PC-3 (cell line): ENCODE measurements at places on chromosomes 1 and 21.

DNA sequence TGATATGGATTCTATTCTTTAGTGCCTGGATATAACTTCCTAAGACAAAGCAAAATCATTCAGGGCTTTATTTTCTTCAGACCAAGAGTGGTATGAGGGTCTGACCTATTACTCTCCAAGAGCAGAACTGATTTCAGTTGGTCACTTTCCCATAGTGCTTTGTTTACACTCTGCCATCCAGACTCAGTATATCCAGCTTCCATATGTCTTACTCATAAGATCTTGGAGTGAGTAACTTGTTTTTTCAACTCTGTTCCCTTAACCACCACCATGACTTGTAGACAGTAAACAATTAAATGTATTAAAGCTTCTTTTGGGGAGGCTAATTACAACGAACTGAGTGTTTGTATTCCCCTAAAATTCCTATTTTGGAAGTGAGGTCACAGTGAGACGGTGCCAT is 83.4 kb downstream of the USP24 start:
- peaks cover 32% of the 10 kb centered on the region for H3K4me1 ChIP-seq
- H3K4me3 ChIP-seq = no peak overlapping the region
- H3K27ac ChIP-seq = peak overlapping the region; percentile 46

- no peaks in the 10 kb centered on the region for H3K27me3 ChIP-seq
- H3K4me3 ChIP-seq = no peak overlapping the region
- H3K27ac ChIP-seq = no peak overlapping the region
- H3K4me1 ChIP-seq = no peaks in the 10 kb centered on the region
- peak; percentile 42 for DNase-seq
Observed at GRCh38 chr1:74679811-74680210, 6.2 kb upstream of the ERICH3 start.

GRCh38 chr21:17612565-17613241 is at the start of gene BTG3:
Gene BTG3 (minus strand): TSS chr21:17612901. CDS start chr21:17609144, 3,757 bp downstream.
- H3K36me3 ChIP-seq = no peaks in the 10 kb centered on the region
- H3K4me3 ChIP-seq = peak within 1 kb of the TSS; percentile 69
- no peaks in the 10 kb centered on the region; the same call in 1 of the 2 replicates for H3K27me3 ChIP-seq
- peaks cover 20% of the 10 kb centered on the region for H3K4me1 ChIP-seq
- H3K27ac ChIP-seq = peak within 1 kb of the TSS; percentile 12

DNA sequence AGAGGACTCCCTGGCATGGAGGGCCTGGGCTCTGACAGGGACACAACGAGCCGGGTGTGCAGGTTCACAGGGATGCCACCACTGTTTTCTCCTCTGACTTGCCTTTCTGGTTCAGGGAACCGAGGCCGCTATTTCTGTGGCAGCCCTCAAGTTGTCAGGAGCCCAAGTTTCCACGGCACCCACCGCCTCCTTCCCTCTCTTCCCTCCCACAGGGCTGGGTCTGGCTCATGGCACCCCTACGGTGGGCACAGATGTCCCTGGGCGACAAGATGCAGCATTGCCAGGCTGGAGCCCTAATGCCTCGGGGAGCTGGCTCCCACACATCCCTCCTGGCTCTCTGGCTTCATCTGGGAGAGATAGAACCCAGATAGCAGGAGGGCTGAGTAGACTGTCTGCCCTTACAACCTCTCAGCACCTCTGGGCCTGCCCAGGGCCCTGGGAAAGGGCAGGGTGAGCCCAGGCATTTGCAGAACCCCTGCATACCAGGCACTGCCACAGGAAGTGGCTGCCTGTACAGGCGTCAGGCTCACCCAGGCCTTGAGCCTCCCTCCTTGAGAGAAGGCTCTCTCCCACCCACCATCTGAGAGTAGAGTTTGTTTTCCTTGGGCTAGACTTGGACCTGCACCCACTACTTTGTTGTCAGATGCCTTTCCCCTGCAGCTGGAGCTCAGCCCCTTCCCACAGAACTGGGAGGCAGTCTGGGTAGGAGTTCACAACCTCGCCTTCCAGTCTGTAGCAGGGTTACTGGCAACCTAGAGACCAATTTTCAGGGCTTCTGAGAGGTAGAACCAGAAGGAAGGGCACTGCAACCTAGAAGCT is 20.5 kb downstream of the KCNC4 start:
- no peak overlapping the region for H3K4me3 ChIP-seq
- H3K27ac ChIP-seq = no peak overlapping the region
- H3K36me3 ChIP-seq = no peaks in the 10 kb centered on the region

DNA sequence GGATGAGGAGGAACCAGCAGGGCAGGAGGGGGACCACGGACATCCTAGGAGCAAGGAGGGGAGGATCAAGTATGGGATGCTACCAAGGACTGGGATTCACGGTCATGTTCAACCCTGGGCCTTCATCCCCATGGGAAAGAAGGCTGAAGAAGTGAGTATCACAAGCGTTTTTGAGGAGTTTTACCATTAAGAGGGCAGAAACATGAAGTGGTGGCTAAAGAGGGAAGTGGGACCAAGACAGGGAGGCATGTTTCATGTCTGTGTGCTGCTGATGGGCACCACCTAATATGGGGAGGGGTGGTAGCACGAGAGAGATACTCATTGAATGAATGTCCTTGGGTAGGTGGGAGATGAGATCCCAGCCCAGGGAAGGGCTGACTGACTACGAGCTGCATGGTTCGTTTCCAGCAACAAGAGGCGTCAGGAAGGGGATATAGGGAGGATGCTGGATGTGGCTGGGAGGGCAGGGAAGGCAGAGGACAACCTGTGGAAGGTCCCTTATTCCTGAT is 11.3 kb upstream of the LSS start:
- DNase-seq = no peak
- H3K36me3 ChIP-seq = peaks cover 71% of the 10 kb centered on the region
- no peaks in the 10 kb centered on the region for H3K27me3 ChIP-seq
- H3K4me3 ChIP-seq = no peak overlapping the region
- H3K4me1 ChIP-seq = no peaks in the 10 kb centered on the region

DNA sequence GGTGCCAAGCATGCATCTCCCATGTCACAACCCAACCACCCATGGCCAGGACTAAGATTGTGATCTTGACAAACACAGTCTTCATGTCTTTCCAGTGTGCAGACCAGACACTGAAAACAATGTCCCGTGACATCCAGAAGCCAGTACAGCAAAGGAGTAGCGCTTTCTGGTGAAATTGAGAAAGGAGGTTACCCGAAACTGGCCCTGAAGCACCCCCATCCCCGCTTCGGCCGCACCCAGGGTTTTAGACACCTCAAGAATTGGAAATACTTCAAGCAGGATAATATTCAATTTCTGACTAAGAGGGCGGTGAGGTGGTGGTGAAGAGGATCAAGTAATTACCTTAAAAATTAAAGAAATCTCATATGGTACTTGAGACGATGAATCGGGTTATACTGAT is 10.6 kb upstream of the S100A8 start:
- no peak for DNase-seq
- peaks cover 90% of the 10 kb centered on the region for H3K27me3 ChIP-seq
- H3K4me1 ChIP-seq = no peaks in the 10 kb centered on the region
- H3K36me3 ChIP-seq = no peaks in the 10 kb centered on the region
